ENCODE measurements at places on chromosomes 7 and 10.
A peak's percentile ranks its signal among the peaks of the same experiment; 100 is the strongest.

DNA sequence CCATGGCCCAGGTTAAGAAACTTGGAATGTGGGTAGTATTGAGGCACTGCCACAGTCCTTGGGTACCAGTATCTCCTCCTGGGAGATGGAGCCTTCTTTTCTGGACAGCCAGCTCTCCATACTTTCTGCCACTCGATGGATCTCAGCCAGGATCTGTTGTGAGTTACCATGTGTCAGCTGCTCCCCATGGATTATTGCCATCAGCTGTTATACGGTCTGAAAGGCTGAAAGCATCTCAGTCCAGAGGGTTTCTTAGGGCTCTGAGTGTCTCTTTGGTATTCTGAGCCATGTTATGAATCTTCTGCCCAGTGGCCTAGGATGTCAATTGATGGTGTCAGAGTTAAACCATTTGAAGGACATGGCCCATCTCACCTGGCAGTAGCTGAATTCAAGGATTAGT is 197.5 kb downstream of the C7orf25 start:
- no peak for DNase-seq

DNA sequence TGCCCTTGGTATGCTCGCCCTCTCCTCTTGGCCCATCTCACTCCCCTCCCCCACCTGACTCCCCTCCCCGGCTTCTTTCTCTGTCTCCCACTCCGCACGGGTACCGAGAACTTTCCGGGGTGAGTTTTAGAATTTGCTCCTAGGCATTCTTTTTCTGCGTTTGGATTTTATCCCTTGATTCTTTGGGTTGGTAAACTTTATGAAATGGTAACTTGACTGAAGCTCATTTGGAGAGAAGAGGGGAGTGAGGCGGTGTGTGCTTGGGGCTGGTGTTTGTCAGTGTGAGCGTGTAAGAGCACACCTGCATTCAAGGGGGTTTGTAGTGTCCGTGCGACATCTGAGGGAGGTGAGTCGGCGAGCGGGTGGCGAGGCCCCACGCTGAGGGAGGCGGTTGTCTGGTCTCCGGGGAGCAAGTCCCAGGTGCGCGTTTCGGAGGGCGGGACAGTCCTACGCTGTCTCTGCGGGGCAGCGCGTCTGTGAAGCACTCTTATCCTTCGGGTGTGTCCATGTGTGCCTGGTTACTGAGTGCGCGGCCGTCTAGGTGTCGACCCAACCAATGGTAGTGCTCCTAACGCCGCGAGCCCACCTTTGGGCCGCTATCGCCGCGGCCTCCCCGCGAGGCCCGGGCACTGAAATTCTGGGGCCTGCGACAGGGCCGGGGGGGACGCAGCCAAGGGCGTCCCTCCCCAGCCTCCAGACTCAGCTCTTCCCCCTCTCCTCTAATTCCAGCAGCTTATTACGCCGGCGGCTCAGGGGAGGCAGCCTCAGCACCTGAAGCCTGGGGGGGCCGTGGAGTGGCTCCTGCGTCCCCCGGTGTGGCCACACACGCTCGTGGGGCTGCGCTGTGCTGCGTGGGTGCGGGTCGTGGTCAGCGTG is 2.6 kb upstream of the ZNF503 start:
- DNase-seq = no peak

GRCh38 chr10:71567006-71567405 is 152.6 kb downstream of the C10orf105 start:
- no peak for DNase-seq

DNA sequence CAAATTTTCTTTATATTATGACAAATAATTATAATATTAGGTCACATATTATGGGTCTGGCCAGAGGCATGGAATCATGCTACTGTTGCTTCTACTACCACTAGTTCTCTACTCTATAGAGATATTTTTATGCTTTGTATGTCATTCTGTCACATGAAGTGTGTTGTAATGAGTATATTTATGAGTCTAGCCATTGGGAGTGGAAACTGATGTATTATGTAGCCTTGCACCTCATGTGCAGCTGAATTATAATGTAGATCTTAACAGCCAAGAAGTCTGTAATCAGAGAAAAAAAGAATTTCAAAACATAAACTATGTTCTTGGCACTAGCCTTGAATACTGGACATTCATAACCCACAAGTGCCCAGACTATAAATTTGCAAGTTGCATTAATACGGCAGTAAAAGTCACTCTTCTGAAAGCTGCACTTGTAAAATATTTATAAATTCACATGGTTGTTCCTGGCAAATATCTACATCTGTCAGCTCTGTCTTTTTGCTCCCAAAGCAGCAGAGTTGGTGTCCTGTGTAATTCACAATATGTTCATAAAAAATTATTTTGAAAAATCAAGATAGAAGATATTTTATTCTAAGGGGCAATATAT is 48.6 kb upstream of the SKAP2 start:
- no peak for DNase-seq

DNA sequence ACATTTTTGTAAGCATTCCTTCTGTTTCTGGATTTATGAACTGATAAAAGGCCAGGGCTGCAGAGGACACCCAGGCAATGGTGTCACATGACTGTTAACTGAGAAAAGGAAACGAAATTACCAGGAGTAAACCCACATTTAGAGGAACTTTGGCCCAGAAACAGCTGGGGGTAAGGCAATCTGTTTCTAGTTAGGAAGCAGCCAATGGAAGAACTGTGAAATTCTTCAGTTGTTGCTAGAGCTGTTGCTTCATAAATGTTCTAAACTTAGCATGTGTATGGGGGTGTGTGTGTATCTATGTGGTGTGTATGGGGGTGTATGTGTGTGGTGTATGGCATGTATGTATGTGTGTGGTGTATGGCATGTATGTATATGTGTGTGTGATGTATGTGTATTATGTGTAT is 11.8 kb upstream of the PDCD4 start:
- no peak for DNase-seq

DNA sequence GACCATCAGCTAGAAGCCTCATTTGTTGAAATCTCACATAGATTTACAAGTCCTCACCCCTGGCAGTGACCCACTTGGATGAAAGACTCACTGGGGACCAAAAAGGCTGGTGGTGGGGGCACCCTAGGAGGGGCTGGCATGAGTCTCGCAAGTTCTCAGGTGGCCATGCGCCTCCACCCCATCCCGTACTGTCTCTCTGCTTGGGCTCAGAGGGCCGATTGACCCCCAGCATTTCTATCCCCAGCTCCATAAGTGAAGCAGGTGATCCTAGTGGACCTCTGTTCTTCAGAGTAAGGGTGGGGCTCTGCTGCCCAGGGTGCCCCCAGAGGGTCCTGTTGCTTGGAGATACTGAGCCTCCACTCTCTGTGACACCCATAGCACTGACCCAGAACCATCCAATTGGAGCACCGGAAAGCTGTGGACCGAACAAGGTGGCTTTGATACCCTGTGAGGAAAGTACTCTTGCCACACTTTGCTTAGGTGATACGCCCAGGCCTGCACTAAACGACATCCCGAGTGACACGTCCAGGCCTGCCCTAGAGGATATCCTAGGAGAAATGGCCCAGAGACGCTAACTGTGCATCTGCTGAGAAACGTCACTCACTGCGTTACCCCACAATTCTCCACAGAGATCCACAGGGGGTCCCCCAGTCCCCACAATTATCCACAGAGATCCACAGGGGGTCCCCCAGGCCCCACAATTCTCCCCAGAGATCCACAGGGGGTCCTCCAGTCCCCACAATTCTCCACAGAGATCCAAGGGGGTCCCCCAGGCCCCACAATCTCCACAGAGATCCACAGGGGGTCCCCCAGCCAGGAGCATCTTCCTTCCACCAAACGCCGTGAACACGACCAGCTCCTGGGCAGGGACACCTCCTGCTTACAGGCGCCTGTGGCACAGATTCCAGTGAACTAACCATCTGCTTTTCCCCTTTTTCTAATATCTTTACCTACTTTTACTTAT is 262.9 kb downstream of the PTPRN2 start:
- DNase-seq = no peak

GRCh38 chr7:92698237-92698841 is 108.1 kb upstream of the FAM133B start:
- DNase-seq = peak; percentile 20

DNA sequence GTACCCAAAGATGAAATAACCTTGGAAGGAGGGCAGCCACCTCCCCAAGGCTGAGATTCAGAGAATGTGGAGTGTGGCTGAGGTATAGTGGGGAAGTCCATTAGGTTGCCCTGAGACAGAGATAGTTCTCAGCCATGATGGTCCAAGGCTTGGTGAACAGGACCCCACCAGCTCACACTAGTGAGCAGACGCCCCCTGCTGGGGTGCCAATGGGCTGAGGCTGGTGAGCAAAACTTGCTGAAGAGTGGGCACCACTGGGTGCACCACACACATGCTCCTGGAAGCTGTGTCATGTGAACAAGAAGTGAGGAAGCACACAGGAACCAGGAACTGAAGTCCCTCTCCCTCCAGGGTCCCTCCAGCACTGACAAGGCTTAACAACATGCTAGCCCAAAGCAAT is 8.9 kb downstream of the FBXL13 start:
- peak; percentile 24 for DNase-seq

DNA sequence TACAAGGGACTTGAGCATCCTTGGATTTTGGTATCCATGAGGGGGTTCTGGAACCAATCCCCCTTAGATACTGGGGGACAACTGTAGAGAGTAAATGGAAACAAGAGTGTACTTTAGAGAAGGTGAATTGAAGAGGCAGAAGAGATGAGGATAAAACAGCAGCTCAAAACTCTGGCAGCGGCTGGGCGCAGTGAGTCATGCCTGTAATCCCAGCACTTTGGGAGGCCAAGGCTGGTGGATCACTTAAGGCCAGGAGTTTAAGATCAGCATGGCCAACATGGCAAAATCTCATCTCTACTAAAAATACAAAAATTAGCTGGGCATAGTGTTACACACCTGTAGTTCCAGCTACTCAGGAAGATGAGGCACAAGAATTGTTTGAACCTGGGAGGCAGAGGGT is 218.7 kb downstream of the GALNT17 start:
- no peak for DNase-seq

DNA sequence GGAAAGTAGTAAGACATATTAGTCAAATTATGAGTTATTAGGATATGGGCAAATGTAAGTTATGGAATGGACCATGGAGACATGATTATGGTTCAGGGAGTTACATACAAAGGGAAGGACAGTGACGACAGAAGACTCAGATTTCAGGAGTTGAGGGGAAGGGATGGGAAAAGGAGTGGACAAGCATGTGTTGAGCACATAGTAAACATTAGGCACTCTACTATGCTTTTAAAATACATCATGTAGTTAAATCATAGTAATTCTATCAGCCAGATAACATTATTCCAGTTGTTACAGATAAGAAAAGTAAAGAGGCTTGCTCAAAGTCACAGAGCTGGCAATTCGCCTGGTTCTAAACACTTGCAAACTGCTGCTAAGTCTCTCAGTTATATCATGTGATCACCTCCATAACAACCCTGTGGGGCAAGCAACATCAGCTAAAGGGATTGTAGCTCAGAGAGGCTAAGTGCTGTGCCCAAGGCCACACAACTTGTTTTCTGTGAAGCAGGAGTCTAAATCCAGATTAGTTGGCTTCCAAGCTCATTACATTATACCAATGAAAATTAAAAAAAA is 115.2 kb upstream of the MDFIC start:
- DNase-seq = no peak

- no peak for DNase-seq
Observed at GRCh38 chr10:34526186-34526585, 288.9 kb downstream of the PARD3 start.

- no peak for DNase-seq
Observed at GRCh38 chr7:40546616-40547501, 412.1 kb downstream of the SUGCT start.

DNA sequence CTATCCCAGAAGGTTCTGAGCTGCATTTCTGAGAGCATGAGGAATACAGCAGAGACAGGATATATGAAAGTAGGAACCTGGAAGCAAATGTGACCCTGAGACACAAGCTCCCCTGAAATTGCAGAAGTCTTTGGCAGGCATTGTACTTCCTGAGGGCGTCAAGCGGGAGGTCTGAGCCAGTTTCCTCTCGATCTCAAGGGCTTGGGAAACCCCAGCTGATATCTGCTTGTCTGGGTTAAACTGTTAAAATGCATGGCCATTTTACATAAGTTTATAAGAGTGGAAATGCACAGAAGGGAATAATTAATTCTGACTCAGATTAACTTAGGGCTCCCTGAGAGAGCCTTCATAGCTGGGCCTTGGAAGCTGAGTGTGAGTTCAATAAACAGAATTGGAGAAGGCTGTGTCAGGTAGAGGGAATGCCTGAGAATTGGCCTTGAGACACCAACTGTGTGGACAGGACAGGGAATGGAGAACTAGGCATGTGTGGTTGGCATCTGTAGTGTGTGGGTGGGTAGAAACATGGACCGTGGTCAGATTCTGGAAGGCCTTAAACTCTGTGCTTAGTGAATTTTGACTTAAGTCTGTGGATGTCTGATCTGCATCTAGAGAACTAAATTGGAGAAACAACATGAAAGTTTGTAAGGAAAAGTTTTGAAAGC is 53.3 kb downstream of the WIPF3 start:
- no peak for DNase-seq

DNA sequence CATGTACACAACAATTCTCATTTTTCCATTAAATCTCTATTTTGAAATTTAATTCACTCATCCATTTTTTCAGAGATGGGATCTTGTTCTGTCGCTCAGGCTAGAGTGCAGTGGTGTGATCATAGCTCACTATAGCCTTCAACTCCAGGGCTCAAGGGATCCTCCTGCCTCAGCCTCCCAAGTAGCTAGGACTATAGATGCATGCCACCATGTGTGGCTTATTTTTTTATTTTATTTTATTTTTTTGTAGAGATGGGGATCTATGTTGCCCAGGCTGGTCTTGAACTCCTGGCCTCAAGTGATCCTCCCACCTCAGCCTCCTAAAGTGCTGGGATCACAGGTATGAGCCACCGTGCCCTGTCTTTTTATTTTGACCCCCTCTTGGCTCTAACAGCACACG is 203.8 kb upstream of the KLF14 start:
- no peak for DNase-seq

DNA sequence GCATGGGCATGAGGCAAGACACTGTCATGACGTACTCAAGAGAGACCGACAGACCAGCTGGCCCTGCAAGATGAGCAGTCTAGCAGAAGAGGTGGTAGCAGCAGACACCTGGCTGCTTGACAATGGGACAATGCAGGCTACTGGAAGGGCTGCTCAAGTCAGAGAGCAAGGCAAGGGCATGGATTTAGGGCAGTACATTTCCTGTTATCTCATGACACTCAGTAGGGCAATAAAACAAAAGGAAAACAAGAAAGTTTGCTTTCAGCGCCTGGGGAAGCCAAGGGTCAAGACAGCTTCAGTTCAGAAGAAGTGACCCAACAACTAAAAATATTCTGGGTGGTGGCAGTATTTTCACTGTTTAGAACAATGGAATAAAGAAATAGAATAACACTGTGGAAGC is 331.8 kb upstream of the PHYHIPL start:
- DNase-seq = no peak

- no peak for DNase-seq
Observed at GRCh38 chr10:85045046-85045445, 716.7 kb downstream of the CCSER2 start.

GRCh38 chr10:6505300-6505699 is 74.8 kb downstream of the PRKCQ start:
- no peak for DNase-seq

DNA sequence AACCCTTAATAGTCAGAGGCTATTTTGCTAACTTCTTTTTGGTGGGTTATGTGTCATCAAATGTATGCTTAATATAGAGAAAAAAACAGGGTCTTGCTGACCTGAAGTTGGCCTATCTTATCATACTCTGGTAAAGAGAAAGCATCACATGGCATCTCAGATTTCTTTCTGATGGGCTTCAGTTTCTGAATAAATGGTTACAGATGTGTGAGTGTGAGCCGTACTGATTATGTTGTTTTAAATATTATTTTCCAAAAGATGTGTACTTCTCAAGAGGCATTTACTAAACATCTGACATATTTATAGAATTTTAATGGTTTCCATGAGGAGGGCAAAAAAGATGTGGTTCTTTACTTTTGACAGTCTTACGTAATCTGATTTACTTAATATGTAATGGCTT is 28.4 kb downstream of the BBS9 start:
- no peak for DNase-seq
